ENCODE measurements at places on chromosomes 3 and 15.

- DNase-seq, result no peak
Measured at GRCh38 chr3:189848395-189849040, 217.3 kb downstream of the TP63 start.

DNA sequence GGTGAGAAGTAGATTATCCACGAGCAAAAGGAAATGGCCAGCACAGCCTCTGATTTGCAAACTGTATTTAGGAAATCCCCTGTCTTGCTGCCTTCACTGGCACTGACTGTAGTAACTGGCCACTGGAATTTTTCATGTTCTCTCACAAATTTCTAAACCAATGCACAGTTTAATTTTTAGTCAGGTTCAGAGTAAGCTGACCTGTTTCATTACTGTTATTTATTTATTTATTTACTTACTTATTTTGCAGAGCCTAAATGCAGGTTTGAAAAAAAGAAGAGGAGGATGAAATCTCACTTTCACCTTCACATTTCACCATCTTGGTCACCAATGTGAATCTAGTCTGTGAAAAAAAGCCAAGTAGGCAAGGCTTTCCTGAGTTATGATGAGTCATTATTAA, 291.0 kb downstream of the PLOD2 start:
- DNase-seq, result no peak

DNA sequence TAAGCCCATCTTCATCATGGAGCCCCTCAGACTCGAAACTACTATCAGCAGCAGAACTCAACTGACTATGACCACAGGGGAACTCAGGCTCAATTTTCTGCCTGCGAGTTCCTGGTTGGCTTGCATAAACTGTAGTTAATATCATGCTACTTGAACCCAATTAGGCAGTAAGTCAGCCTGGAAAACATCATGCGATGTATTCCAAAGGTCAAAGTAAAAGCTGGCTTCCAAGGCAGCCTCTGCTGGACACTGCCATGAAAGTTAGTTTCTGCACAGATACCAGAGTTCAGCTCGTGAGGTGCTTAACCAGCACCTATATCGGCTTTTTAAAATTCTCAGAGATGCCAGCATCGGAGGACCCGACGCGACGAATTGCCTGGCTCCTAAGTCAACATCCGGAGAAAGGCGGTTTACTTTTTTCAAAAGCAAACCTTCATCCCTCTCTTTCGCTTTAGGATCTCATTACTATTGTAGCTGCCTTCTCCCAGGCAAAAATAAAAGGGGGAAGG, 3.8 kb downstream of the ANP32A start:
- DNase-seq, result no peak

- DNase-seq, result no peak
Measured at GRCh38 chr3:38141173-38141951, 2.9 kb downstream of the MYD88 start.

- DNase-seq, result no peak
Measured at GRCh38 chr15:48393645-48394506, 62.6 kb downstream of the DUT start.

DNA sequence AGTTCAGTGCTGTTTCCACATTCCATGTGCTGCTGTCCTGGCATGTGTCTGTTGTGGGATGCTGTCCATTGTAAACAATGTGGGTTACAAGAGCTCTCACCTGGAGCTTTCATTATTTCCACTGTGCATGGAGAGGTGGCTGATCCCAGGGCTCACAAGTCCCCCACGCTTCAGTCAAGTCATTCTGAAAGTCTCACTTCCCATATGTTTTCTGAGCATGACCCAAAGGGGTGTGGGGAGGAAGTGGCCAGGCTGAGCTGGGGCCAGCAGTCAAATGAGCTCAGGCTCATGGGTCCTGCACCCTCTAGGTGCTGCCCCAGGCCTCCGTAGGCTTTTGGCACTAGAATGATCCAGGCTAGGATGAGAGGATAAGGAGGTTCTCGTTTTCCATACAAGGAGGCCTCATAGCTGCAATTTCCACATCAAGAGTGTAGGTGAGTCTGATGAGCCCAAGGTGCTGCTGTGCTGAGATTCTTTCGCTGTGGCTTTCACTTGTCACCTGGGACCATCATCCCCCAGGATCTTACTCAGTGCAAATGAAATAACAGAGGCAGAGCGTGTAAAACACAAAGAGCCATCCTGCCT, 22.0 kb downstream of the STARD5 start:
- DNase-seq, result no peak

DNA sequence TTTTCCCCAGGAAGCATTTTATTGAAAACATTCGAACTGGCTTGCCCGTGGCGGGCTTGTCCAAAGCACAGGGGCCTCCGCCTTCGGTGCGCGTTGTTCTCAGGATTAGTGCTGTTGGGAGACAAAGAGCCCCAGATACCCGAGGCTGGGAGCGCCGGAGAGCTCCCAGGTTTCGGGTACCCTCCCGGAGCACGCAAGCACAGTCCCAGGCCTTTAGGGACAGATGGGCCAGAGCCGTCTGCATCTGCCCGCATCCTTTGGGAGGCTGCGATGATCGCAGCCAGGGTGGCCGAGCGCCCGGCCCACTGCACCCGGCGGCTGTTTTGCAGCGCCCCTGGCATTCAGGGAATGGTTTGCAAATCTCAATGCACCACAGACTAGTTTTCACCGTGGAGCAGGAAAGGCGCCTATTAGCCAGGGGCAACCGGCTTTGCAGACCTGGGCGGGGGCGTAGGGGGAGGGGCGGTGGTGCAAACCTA, 5.0 kb upstream of the FEZF2 start:
- DNase-seq, result no peak

DNA sequence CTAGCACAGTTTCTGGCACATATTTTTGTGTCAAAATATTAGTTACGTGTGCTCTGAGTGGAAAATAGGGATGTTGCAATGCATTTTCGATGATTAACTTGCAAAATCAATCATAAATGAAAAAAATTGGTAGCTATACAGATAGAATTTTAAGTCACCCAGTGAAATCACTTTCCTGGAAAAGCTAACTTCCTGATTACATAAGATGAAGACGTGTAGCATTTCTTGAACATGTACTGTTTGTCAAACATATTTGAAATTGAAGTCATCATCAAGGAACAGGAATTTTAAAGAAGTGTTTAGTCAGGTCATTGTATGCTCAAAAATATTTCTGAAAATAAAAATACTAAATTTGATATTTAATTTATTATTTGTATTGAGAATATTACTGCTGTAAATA, 977.7 kb downstream of the PLOD2 start:
- no peak for DNase-seq

DNA sequence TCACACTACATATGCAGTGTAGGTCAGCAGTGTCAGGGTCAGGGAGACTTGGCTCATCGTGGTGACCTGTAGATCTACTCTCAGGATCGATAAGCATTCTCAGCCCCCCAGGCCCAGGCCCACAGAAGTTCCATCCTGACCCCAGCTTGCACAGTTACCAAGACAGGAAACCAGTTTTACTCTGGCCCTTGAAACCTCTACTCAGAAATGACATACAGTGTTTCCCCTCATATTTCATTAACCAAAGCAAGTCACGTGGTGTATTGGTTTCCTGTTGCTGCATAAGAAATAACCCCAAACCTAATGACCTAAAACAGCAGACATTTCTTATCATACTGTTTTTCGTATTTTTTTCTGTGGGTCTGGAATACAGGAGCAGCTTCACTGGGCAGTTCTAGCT, 242.2 kb downstream of the SLCO3A1 start:
- no peak for DNase-seq

DNA sequence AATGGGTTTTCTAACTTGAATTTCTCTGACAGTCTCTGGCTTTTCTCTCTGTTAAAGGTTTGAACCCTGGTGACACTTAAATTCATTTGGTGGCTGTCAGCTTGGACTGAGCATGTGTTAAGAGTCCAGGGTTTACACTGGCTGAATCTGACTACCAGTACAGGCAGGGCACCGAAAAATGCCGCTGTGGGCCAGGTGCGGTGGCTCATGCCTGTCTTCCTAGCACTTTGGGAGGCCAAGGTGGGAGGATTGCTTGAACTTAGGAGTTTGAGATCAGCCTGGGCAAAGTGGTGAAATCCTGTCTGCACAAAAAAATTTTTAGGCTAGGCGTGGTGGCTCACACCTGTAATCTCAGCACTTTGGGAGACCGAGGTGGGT, 1.8 kb downstream of the MANF start:
- DNase-seq, result no peak

- no peak for DNase-seq
Measured at GRCh38 chr15:26656080-26656479, 116.8 kb downstream of the GABRB3 start.

- no peak for DNase-seq
Measured at GRCh38 chr15:86375733-86376280, 296.1 kb downstream of the AGBL1 start.

GRCh38 chr3:172256101-172256734, 192.0 kb downstream of the GHSR start:
- DNase-seq, result no peak

DNA sequence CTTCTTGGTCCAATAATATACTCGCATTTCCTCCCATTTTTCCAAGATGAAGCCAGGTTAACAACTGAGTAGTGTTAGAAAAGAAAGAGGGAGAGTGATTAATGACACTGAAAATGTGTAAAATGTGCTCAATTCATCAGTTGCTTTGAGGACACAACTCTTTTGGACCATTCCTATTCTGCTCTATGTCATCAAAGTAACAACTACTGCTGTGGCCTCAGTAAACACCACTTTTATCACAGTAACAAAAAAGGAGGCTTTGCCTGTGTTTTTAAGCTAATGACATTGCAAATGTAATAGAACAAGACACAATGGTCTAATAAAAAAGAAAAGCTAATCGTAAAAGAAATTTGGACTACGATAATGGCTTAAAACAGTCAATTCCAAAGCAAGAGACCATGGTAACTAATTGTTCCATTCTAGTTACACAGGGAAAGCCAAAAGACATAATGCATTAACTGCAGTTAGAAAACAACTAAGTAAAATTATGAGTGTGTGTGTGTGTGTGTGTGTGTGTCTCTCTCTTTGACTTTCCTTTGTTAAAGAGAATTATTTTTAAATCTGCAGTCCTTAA, 221.1 kb downstream of the MAGI1 start:
- DNase-seq, result no peak

DNA sequence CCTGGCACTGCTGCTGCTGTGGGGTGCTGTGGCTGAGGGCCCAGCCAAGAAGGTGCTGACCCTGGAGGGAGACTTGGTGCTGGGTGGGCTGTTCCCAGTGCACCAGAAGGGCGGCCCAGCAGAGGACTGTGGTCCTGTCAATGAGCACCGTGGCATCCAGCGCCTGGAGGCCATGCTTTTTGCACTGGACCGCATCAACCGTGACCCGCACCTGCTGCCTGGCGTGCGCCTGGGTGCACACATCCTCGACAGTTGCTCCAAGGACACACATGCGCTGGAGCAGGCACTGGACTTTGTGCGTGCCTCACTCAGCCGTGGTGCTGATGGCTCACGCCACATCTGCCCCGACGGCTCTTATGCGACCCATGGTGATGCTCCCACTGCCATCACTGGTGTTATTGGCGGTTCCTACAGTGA, 2.1 kb downstream of the GRM2 start:
- no peak for DNase-seq

DNA sequence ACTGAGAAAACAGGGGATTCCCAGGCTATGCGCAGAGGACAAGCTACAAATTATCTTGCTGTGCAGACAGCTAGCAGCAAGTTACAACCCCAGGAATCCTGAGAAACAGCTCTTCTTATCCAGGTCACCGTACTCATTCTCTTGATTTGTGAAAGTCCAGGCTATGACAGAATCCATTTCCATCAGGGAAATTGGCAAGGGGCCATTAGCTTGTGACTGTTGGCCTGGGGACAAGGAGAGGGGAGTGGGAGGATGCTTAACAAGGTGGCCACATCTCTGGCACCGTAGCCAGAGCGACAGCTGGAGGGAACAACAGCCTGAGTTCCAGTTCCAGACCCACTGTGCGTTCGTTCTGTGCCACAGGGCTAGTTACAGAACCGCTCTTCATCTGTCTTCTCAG, 44.9 kb upstream of the PLXNA1 start:
- no peak for DNase-seq

GRCh38 chr3:56812754-56813652, 11.3 kb upstream of the ARHGEF3 start:
- no peak for DNase-seq

GRCh38 chr3:187319699-187320302, 28.3 kb upstream of the MASP1 start:
- DNase-seq, result peak; percentile 35

- peak; percentile 54 for DNase-seq
Measured at GRCh38 chr15:73926219-73927002, at the start of gene LOXL1. LOXL1 (plus strand) TSS chr15:73926462; CDS start chr15:73926784, 322 bp downstream.

GRCh38 chr15:39672666-39673065, 91.8 kb downstream of the THBS1 start:
- no peak for DNase-seq

- DNase-seq, result peak; percentile 50
Measured at GRCh38 chr15:33068007-33068481, 126.5 kb downstream of the FMN1 start.

- no peak for DNase-seq
Measured at GRCh38 chr3:139320551-139321309, 23.1 kb upstream of the MRPS22 start.

- no peak for DNase-seq
Measured at GRCh38 chr3:157145606-157146322, 14.2 kb downstream of the CCNL1 start.

GRCh38 chr15:91369823-91370222, 269.8 kb downstream of the SV2B start:
- no peak for DNase-seq

DNA sequence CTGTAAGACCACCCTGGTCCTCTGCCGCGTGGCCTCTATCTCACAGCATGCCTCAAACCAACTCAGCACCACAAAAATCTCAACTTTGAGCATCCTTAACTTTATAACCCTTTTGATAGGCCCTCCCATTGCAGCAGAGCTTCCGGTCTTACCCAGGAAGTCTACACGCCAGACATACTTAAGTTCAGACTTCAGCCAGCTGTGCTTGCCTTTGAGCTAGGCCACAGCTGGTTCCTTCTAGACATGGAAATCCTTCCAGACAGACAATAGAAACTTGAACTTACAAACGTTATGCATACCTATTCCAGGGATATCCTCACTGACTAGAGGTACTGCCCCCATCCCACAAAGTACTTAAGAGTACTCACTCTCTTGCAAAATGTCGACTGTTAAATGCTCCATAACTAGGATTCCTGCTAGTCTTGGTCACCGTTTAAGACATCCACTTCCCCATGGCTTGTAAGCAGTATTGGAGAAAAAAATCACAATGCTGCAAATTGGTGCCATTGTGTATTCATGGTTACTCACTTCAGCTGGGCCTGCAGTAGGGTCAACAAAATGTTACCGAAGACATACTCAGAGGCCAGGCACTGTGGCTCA, 183.5 kb downstream of the TBL1XR1 start:
- no peak for DNase-seq

- no peak for DNase-seq
Measured at GRCh38 chr3:113183748-113184661, 27.4 kb upstream of the BOC start.
